Psoas muscle (tissue), 8 donors: ENCODE measurements at places on chromosomes 2 and 18. TPM values are rescaled to one million over a fixed set of nuclear protein-coding genes. Genes with fewer than 3 reads are reported as not detected.

DNA sequence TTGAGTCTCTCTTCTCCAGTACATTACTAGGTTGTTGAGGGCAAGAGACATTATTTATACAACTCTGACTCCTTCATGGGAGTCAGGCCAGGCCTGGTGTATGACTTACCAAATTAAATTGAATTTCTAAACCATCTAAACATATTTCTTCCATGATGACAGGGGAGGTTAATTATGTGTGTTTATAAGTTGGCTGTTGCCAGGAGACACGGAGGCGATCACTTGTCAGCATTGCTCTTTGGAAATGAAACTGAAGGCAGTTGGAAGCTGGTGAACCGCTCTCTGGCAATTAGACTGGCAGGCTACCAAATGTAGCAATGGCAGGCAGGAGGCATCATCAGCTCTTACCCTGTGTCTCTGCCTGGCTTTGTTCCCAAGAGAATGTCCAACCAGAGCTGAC, 241.4 kb downstream of the KCNS3 start:
- peak; percentile 31 for DNase-seq
- H3K4me3 ChIP-seq = peak overlapping the region; percentile 33
- peaks cover 11% of the 10 kb centered on the region for H3K4me1 ChIP-seq

DNA sequence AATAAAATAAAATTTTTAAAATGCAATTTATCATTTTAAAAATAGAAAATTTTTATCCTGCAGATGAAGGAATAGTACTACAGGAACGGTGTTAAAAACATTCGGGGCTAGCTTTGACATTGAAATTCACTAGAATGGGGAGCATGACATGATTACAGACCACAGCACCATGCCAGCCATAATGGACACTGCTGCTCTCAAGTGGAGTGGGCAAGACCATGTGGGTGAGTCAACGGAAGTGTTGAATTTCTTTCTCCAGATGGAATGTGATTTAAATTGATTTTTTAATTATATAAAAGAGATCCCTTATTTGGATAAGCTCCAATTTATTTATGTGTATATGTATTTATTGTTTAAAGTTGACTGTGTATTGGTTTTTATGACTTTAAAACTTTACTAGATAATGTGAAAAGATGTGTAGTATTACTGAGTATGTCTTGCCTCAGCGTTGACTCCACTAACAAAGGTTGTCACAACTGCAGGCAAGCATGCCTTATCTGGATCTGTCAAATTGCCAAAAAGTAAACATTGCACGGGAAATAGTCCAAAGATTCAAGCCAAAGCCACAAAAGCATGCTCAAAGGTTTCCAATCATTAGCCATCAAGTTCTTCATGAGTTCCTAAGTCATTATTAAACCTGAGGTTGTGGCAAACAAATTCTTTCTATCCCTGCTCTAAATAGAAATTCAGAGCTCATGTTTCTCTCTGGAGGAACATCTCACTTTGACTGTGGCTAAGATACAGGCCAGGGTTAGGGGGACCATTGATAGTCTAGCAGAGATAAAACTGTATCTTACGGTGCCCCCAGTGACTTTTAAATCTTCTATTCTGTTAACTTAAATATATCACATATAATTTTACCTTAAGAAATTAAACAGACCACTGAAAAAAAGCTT, 536.9 kb downstream of the TMX3 start:
- H3K27ac ChIP-seq = no peak overlapping the region
- H3K4me3 ChIP-seq = no peak overlapping the region
- no peaks in the 10 kb centered on the region for H3K27me3 ChIP-seq
- H3K4me1 ChIP-seq = no peaks in the 10 kb centered on the region
- H3K36me3 ChIP-seq = no peaks in the 10 kb centered on the region
- no peak for DNase-seq

- H3K27ac ChIP-seq = no peak overlapping the region
- no peak for DNase-seq
- H3K4me1 ChIP-seq = no peaks in the 10 kb centered on the region
- H3K4me3 ChIP-seq = no peak overlapping the region
- H3K36me3 ChIP-seq = no peaks in the 10 kb centered on the region
- no peaks in the 10 kb centered on the region for H3K27me3 ChIP-seq
Measured at GRCh38 chr2:142314164-142314563, 183.3 kb upstream of the LRP1B start.

- no peak overlapping the region for H3K4me3 ChIP-seq
- no peaks in the 10 kb centered on the region for H3K4me1 ChIP-seq
- H3K27me3 ChIP-seq = no peaks in the 10 kb centered on the region
- H3K36me3 ChIP-seq = no peaks in the 10 kb centered on the region
Measured at GRCh38 chr18:63725682-63726480, 23.1 kb downstream of the SERPINB11 start.

DNA sequence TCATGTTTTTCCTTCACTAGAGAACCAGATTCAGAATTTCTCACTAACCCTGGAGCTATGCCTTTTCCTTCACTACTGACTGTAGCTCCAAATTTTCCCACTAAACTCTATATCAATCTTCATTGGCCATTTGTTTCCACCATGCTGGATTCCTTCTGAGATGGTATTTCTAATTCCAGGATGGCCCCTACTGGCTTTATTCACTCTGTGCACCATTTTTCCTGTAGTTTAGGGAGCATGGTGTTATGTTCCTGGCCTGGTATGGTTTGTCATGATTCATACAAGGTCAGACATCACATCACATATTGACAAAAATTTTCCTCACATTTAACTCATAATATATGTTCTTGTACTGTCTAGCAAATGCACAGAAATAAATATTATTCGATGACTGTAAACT, 229.2 kb upstream of the TFPI start:
- H3K4me3 ChIP-seq = no peak overlapping the region
- H3K27ac ChIP-seq = no peak overlapping the region
- H3K27me3 ChIP-seq = no peaks in the 10 kb centered on the region
- no peak for DNase-seq
- H3K4me1 ChIP-seq = no peaks in the 10 kb centered on the region

- no peaks in the 10 kb centered on the region for H3K27me3 ChIP-seq
- H3K4me3 ChIP-seq = no peak overlapping the region
- no peak for DNase-seq
- peaks cover 10% of the 10 kb centered on the region for H3K4me1 ChIP-seq
- no peak overlapping the region for H3K27ac ChIP-seq
Measured at GRCh38 chr2:144048631-144049060, 471.3 kb downstream of the ZEB2 start.

DNA sequence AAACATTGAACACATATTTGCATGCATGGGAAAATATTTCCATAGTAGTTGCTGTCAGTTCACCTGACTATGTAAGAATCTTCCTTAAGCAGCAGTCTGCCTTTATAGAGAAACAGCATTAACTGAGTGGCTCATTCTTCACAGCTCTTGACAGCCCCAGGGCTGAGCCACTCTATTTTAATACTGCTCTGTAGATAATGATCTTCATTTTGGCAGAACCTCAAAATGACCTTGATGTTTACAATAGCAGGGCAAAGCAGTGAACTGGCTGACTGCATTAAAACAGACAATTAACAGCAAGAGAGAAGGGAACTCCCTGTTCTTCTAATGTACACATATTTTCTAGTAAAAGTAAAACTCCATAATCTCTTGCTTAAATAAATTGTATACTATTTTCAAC, 580.6 kb upstream of the SOX11 start:
- H3K4me1 ChIP-seq = no peaks in the 10 kb centered on the region
- no peaks in the 10 kb centered on the region for H3K27me3 ChIP-seq
- DNase-seq = no peak
- H3K36me3 ChIP-seq = no peaks in the 10 kb centered on the region

DNA sequence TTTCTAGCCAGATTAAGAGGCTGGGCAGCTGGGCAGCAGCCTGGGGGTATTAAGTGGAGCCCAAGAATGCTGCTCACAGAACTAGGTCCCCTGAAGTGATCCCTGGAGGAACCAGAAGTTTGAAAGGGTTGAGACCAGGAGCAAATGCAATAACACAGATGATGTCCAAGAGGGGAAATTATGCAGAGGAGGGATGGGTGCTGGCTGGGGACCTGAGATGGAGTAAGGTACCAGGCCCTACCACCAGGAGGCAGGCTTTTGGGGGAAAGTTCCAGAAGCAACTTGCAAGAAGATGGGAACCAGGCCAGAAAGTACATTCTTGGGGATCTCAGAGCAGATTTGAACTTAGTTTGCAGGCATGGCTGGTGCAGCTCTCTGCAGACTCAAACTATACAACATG, 175.1 kb downstream of the NCK2 start:
- no peak overlapping the region for H3K4me3 ChIP-seq
- no peak for DNase-seq
- H3K36me3 ChIP-seq = no peaks in the 10 kb centered on the region
- no peaks in the 10 kb centered on the region for H3K4me1 ChIP-seq
- no peaks in the 10 kb centered on the region for H3K27me3 ChIP-seq
- no peak overlapping the region for H3K27ac ChIP-seq

DNA sequence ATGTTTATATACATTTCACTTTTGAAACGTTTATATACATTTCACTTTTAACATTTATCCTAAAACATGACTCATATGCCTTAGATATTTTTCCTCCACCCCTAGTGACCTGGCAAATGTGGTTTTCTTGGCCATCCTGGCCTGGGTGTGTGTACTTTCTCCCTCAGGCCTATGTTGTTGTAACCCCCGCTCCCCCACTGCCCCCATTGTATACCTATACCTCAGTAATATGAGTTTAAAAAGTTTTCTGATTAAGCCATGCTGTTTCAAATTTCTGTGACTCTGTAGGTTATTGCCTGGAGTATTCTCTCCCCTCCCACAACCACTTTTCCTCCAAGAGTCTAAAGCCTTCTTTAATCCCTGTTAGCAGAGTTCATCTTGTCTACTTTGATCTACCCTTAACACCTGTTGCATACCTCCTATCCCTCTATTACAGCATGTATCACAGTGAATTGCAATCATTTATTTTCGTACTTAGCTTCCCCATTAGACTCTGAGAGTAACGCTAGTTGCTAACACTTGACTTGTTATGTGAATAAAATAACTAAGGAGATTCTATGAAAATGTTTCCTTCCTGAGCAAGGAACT, 67.9 kb downstream of the LCLAT1 start:
- no peaks in the 10 kb centered on the region for H3K36me3 ChIP-seq
- no peak overlapping the region for H3K4me3 ChIP-seq
- peak overlapping the region; percentile 57 for H3K27ac ChIP-seq
- DNase-seq = no peak
- H3K4me1 ChIP-seq = peaks cover 40% of the 10 kb centered on the region
- no peaks in the 10 kb centered on the region for H3K27me3 ChIP-seq

DNA sequence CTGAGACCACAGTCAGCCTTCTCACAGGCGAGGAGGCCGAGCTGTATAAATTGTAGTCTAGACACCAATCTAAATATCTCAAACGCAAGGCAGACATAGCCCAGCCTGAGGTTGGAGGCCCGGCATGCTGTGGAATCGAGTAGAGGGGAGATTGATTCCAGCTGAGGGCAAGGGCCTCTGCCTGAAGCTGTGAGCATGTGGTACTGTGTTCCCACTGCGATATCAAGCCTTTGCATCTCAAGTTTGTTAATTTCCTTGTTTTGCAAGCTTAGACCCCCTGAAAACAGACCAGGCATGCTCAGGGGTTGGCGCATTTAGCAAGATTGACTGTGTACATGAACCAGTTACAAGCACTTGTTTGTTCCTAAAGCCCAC, 65.1 kb upstream of the FOSL2 start:
- DNase-seq = no peak
- H3K4me3 ChIP-seq = no peak overlapping the region
- no peaks in the 10 kb centered on the region for H3K36me3 ChIP-seq
- peaks cover 13% of the 10 kb centered on the region for H3K4me1 ChIP-seq
- no peaks in the 10 kb centered on the region for H3K27me3 ChIP-seq

DNA sequence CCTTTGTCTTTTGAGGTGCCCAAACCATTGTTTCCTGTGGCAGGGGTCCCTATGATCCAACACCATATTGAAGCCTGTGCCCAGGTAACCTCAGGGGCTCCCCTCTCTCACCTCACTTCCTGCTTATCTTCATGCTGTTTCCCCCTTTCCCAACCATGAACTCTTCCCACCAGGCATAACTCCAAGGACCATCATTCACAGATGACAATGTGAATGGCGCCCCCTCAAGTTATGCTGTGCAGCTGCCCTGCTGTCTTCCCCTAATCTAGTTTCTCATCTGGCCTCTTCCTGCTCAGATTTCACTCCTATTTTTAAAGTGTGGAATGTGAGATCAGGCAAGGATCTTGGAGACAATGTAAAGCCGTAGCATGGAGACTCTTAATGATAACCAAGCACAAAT, 1.4 kb downstream of the GMPPA start:
- H3K4me3 ChIP-seq = no peak overlapping the region
- H3K4me1 ChIP-seq = peaks cover 40% of the 10 kb centered on the region
- H3K36me3 ChIP-seq = peaks cover 38% of the 10 kb centered on the region
- no peaks in the 10 kb centered on the region for H3K27me3 ChIP-seq
- no peak for DNase-seq

- H3K4me3 ChIP-seq = no peak overlapping the region
- H3K36me3 ChIP-seq = no peaks in the 10 kb centered on the region
- no peaks in the 10 kb centered on the region for H3K27me3 ChIP-seq
- H3K4me1 ChIP-seq = no peaks in the 10 kb centered on the region
Measured at GRCh38 chr2:3039188-3040065, 338.2 kb downstream of the EIPR1 start.

GRCh38 chr18:64618390-64618789, 469.5 kb upstream of the LINC00305 start:
- H3K36me3 ChIP-seq = no peaks in the 10 kb centered on the region
- no peak overlapping the region for H3K4me3 ChIP-seq
- H3K4me1 ChIP-seq = no peaks in the 10 kb centered on the region
- H3K27ac ChIP-seq = no peak overlapping the region
- no peak for DNase-seq

DNA sequence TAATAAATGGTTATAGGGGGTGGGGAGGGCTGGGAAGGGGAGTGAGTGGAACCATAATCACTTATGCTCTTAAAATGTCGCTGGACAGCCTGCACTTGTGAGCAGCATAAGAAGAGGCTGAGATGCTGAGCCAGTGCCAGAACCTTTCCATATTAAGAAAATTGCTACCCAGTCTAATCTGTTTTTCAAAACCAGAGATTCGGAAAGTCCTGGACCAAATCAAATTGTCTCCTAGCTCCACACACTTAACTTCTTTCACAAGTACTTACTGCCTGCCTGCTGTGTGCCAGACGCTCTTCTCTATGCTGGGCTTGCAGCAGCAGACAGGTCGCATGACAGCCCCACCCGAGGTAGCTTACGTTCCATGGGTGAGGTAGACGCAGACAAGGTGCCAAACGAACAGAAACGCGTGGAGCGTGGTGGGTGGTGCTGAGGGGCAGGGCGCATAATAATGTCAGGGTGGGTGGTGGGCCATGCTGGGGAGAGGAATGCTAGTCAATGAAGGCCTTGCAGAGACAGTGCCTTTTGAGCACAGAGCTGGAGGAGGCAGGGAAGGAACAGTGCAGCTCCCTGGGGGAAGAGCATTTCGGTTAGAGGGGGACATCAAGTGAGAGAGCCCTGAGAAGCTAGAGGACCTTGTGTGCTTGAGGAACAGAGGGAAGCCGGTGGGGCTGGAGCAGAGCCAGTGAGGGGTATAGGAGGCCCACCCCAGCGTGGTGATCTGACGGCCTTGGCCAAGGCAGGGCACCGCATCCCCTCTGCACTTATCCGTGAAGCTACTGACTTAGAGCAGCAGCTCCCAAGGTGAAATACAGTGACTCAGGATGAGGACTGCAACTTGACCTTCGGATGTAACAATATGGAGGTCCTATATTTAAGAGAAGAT, 123.5 kb upstream of the DAPL1 start:
- DNase-seq = no peak
- H3K4me3 ChIP-seq = no peak overlapping the region
- no peaks in the 10 kb centered on the region for H3K27me3 ChIP-seq
- H3K27ac ChIP-seq = no peak overlapping the region

The NT5DC4 gene
- not detected for polyA plus RNA-seq

The ABCG5 gene
- 0.08 TPM for polyA plus RNA-seq

The ELOA2 gene
- 0.04 TPM for polyA plus RNA-seq

The CYS1 gene
- 0.10 TPM for polyA plus RNA-seq

The RND3 gene
- 9.7 TPM for polyA plus RNA-seq

The LBX2 gene
- 0.14 TPM for polyA plus RNA-seq
